ENCODE measurements at places on chromosomes 2 and 18.

DNA sequence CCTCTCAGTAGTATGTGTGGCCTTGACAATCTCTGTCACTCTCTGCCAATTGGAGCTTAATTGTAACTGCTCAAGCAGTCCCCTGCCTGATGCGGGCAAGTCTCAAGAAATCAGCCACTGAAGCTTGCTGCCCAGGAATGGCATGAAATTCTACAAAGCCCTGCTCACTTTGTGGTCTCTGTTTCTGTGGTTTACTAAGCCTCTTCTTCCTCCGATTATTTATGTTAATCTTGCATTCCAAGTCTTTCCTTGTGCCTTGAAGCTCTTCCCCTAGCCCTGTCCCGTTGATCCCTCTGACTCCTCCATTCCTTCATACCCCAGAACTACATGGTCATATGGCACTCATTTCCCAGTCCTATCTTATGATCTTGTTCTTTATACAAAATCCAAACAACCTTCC, 489.3 kb upstream of the CHST9 start:
- no peak for DNase-seq

GRCh38 chr2:99694331-99694730, 204.5 kb upstream of the REV1 start:
- no peak for DNase-seq

GRCh38 chr18:5942591-5942990, 47.3 kb upstream of the TMEM200C start:
- DNase-seq = no peak

DNA sequence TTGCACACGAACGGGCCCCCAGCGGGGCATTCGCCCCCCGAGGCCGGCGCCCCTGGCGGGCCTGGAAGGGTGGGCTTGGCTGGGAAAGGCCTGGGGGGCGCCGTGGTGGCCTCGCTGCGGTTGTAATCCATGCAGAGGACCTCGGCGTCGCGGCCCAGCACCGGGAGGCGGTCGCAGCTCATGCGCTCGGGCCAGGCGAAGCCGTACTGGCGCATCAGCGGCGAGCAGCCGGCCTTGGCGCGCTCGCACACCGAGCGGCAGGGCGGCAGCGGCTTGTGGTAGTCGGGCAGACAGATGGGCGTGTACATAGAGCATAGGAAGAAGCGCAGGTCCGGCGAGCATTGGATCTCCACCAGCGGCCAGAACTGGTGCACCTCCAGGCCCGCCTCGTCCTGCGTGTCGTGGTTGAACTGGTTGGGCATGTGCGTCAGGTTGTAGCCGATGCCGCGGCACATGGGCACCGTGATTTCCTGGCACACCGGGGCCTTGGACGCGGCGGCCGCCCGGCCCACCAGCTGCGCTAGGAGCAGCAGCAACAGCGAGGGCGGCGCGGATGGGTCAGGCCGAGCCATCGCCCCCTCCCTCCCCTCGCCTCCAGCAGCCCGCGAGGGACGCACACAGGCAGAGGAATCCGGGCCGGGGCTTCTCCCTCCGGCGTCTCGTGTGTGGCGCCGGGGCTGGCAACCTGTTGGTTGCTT, 1.4 kb downstream of the FZD5 start:
- DNase-seq = peak; percentile 80
